Stimulated activated CD4-positive, alpha-beta T cell treated with anti-CD3 and anti-CD28 coated beads, Interleukin-15, amount 100 ng/mL, for 24 hours (primary cell): ENCODE measurements at places on chromosomes 7 and 10.

DNA sequence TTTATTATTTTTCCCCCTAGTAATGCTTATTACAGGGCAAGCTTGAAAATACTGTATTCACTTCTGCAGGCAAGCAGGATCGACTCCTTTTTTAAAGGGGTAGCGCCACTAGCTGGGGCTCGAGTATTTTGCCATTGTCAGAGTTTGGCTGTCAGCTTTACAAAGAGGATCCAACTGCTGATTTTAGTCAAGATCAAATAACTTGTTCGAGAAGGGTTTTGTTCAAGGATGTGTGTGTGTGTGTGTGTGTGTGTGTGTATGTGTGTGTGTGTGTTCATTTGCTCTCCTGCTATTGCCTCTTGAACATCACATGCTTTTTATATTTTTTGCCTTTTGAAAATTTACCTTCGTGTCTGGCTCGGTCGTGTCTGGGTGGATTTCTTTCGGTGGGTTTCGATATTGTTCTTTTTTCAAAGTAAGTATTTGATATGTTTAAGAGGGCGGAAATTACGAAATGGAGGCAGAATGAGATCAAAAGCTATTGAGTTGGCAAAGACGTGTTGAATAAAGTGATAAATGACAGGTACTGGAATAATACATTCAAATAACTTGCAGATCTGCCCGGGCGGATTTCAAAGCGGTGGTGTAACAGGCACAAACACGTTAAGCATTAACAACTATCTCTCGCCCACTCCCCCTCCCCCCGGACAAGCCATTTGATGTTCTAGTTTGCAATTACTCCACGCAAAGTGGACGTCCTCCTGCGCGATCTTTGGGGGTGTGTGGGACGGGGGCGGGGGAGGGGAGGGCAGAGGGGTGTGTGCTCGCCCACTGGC is 1.1 kb downstream of the ARID5B start:
- peak; percentile 77 for DNase-seq

DNA sequence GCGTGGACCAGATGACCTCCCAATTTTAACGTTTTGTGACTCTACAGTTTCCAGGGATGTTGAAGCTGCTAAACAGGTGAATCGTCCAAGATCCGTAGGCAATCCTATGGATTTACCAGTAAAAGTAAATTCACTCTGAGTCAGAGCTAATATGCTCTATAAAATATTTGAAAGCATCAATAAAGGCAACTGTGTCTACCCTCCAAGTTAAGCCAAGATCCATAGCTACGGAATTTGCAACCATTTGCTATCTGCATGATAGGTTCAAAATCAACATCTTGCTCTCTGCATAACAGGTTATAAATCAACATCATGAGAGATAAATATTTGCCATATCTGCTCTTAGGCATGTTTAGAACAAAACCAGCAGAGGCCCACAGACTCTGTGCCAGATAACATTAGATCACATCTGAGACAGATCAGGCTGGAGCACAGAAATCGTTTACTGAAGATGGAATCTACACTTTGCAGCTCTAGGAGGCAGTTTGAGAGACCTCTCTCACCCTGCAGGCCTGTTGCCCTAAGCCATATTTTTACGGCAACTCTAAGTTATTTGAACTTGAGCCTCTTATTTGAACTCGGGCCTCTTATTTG is 80.7 kb upstream of the PDCD4 start:
- no peak for DNase-seq

GRCh38 chr10:19930936-19931893 is 115.0 kb downstream of the PLXDC2 start:
- DNase-seq = no peak

DNA sequence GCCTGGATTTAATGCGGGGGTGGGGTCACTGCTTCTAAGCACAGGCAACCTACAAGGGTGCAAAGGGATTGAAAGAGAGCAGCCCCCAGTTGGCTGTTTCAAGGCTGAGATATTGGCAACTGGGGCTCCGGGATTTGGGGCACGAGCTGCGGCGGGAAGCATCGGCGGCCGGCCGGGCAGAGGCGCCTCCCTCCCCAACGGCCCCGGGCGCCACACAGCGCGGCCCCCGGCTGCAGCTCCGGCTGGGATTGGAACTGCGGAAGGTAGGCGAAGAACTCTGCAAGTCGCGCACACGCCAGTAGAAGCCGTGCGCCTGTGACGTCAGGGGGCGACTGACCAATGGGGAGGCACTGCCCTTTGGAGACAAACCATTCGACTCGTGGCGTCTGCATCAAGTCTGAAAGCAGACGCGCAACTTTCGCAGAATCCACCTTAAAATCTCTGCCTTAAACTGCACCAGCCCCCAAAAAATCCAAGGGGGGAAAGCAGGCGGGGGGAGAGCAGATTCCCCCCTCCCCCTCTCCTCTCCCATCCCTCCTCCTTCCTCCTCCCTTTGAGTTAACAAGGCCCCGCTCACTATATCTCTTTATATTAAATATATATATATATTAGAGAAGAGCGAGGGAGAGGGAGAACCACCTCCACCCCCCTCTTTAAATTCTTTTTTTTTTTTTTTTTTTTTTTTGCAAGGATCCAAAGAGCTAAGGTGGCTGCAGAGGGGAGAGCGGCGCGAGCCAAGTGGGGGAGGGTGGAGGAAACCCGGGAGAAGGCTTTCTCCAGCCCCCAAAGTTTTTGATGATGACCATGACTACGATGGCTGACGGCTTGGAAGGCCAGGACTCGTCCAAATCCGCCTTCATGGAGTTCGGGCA is at the start of gene DLX6:
DLX6 (plus strand) TSS at position 371 of the 872 bp plus-strand sequence; CDS start at position 796, 425 bp downstream.
- peak; percentile 67 for DNase-seq

- DNase-seq = no peak
Observed at GRCh38 chr10:9222917-9223316, 1168.4 kb downstream of the GATA3 start.

DNA sequence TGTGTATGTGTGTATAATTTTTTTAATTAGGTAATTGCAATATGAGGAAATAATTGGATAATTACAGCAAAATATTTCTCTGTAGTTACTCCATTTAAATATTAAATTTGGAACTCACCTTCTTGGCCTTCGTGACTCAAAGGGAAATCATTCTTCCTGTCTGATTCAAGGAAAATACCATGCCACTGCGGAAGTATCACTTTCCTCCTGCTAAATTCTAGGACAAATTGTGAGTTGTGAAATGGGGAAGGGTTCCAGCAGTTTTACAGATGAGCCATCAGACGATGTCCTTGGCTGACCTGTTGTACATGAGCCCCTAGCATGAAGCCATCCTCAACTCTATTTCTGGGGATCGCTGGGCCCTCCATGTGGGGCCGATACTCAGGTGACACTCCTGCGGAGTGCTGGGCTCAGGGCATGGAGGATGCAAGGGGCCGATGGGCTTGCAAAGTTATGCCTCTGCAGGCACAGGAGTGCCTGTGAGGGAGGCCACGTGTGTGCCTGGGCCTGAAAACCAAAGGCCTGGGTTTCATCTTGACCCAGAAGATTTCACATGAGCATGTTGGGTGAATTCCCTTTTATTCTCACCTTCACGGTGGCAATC is 179.6 kb upstream of the TCERG1L start:
- no peak for DNase-seq

DNA sequence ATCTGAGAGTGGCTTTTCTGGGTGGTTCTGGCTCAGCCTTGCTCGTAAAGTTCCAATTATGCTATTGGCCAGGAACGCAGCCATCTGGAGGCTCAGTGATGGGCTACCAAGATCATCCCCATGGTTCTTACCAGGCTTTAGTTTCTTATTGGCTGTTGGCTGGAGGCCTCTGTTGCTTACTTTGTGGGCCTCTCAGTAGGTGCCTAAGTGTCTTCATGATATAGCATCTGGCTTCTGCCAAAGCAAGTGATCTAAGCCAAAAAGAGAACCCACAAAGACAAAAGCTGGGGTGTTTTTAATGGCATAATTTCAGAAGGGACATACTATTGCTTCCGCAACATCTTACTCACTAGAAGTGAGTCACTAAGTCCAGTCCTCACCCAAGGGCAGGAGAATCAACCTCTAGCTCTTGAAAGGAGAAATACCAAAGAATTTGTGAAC is 132.0 kb upstream of the MDFIC start:
- no peak for DNase-seq

- no peak for DNase-seq
Observed at GRCh38 chr7:154914308-154914995, 88.5 kb downstream of the PAXIP1 start.

DNA sequence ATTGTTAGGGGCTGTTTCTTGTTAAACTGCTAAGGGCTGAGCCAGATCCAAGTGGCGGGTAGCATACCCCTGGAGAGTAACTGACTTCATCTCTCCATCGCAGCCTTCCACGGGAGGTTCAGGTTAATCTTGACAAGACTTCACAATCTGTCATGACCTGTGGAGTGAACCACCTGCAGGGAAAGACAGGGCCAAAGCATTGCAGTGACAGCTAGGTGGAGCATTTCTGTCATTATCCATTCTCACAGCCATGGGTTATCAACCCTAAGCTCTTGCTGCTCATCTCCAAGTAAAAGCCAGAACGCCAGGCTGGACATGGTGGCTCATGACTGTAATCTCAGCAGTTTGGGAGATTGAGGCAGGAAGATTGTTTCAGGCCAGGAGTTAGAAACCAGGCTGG is 17.2 kb downstream of the ABCC2 start:
- no peak for DNase-seq

- DNase-seq = no peak
Observed at GRCh38 chr7:128037880-128038619, 6.8 kb upstream of the LRRC4 start.

DNA sequence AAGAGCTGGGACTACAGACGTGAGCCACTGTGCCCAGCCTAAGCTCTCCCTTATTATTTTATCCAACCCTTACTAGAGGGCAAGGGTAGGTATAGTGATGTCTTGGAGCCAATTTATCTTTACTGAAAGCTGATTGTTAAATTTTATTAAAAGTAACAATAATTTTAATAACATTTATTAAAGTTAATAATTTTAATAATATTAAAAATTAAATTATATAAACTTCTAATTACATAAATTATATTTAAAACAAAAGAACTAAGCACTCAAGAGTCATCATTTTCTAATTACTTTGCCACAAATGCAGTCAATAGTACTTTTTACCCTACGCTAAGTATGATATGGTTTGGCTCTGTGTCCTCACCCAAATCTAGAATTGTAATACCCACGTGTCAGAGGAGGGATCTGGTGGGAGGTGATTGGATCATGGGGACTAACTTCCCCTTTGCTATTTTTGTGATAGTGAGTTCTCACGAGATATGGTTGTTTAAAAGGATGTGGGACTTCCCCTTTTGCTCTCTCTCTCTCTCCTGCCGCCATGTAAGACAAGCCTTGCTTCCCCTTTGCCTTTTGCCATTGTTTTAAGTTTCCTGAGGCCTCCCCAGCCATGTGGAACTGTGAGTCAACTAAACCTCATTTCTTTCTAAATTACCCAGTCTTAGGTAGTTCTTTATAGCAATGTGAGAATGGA is 58.4 kb upstream of the ETV1 start:
- no peak for DNase-seq

- DNase-seq = no peak
Observed at GRCh38 chr10:3331690-3332230, 159.2 kb upstream of the PITRM1 start.
